ENCODE measurements at places on chromosomes 2 and 18.

- no peak for DNase-seq
Observed at GRCh38 chr18:28153485-28154065, 23.4 kb downstream of the CDH2 start.

GRCh38 chr18:74281980-74282754, 9.6 kb downstream of the CYB5A start:
- no peak for DNase-seq

- DNase-seq, result no peak
Observed at GRCh38 chr2:173511942-173512341, 157.3 kb downstream of the CDCA7 start.

DNA sequence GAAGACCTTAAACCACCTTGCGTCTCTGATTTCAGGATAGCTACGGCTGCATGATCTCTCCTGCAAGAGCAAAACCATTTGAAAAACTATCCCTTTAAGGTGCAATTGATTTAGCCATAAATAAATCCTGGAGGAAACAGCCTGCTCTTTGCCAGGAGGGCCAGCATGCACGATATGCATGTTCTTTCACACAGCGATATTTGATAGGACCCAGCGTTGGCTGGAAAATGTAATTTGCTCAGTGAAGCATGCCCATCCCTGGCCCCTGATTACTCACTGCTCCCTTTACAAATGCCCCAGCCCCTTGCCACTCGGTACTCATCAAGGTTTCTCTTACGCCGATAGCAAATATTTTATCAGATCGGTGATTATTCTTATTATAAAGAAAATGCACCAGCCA, 315.4 kb downstream of the CDH2 start:
- DNase-seq, result no peak

- no peak for DNase-seq
Observed at GRCh38 chr18:28485210-28485801, 308.4 kb upstream of the CDH2 start.

- no peak for DNase-seq
Observed at GRCh38 chr18:73258375-73259087, 390.7 kb upstream of the NETO1 start.

GRCh38 chr2:74863802-74864248, 29.9 kb downstream of the HK2 start:
- no peak for DNase-seq

DNA sequence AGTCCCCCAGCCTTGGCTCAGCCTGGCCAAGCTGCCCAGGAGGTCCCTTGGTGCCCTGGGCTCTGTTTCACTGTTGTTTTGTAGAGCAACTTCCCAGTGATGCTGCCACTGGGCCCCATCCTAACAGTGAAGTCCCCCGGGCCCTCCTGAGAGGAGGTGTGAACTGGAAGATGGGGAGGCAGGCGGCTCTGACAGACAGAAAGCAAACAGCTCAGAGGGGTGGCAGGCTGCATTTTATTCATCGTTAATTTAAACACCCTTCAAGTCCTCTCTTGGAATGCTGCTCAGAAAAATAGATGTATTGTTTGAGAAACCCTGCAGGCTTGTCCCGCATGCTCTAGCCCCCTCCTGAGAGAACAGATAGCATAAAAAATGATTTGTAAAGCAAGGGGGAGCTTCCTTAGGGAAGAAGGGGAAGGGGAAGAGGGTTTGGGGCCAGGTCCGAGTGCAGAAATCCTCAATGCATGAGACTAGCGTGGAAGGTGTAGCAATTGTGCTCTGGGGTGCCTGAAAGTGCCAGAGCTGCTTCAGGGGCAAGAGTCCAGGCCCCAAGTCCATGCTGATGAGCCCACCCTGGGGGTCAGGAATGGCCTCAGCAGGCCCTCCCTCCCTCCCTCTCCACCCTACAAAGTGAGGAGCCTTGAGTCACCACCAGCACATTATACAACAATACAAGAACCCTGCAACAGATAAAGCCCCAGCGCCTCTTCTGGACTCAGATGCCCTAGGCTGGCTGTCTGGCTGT, 113.6 kb downstream of the MSH2 start:
- DNase-seq, result no peak

DNA sequence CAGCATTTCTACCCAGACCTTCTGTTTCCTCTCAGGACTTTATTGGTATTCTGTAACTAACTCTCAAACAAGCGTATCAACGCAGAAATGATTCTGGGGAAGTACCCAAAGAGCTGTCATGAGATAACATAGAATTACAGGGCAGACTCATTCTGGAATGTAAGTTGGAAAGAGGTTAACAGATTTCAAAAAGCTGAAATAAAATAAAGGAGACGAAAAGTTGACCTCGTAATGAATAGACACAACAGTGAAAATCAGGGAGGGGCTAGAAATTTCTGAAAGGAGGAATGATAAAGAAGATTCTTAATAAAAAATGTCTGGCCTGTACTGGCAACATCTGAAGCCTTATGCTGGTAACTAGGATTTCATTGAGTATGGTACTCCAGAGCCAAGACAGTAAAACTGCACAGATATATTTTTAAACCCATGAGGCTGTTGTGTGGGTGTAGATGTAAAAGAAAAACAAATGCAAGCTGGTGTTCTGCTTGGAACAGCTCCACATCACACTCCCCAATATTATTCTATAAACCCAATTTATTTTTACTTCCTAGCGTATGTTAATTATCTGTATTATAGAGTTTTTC, 23.9 kb downstream of the RBMS1 start:
- DNase-seq, result no peak

- no peak for DNase-seq
Observed at GRCh38 chr2:149562324-149562723, 25.3 kb downstream of the MMADHC start.

DNA sequence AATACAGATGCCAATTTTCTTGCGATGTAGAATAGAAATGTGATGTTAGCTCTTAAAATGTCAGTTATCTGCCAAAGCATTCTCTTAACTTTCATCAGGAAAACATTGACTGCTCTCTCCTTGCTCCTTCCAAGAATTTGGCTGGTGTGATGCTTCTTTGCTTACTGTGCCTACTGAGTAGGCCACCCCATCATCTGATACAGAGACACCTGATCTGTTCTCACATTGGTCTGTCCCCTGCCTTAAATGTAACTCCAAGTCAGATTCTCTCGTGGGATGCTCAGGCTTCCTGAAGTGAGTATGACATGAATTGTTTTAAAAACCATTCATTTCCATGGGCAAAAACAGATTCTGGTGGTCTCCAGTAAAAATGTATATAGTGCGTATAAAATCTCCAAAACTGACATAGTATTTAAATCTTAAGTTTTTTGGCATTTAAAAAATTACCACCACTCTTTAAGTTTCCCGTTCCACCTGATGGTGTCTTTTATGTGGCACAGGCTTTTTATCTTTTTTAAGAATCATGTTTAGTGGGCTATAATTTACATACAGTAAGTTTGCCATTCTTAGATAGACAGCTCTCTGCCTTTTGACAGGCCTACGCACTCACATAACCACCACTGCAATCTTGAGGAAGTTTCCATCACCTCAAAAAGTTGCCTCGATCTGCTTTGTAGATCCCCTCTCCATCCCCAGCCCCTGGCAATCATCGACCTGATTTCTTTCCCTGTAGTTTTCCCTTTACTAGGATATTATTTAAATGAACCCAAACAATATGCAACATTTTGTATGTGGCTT, 36.6 kb downstream of the UBE2F start:
- DNase-seq, result no peak

DNA sequence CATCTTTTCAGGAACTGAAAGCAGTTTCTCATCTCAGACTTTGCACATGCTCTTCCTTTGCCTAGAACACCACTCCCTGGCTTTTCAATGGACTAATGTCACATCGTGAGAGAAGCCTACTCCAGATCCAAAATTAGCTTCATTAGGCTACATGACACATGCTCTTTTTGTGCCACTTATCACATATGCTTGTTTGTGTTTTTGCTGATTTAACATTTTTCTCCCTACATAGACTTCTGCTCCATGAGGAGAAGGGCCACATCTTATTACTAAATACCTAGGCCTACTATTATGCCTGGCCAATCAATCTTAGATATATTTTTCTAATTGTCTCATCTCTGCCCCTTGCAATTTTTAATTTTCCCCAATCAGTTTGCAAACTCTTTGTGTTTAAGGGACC, 186.4 kb upstream of the LHCGR start:
- no peak for DNase-seq

GRCh38 chr2:173393186-173393585, 38.5 kb downstream of the CDCA7 start:
- DNase-seq, result no peak

GRCh38 chr18:43931439-43931838, 654.1 kb upstream of the SYT4 start:
- no peak for DNase-seq

- DNase-seq, result no peak
Observed at GRCh38 chr2:109129356-109129920, 433 bp downstream of the SH3RF3 start.

- no peak for DNase-seq
Observed at GRCh38 chr2:234469251-234469845, 27.5 kb downstream of the ARL4C start.

DNA sequence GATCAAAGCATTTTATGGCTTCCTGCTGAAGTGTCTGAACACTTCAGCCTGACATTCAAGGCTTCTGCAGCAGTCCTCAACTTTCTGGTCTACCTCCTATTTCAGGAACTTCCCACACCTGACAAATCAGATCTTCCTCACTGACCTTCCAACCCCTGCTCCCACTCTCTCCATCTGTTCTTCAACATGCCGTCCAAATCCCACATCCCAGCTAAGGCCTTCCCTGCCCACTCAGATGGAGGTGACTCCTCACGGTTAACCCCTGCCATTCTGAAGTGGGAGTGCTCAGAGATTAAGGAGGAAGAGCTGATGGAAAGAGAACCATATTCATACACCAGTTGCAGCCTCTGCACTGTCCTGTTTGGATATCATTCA, 104.8 kb downstream of the POLR1A start:
- DNase-seq, result no peak

GRCh38 chr18:56638232-56639103, at the start of gene TXNL1:
TXNL1 (minus strand) TSS chr18:56638592; CDS start chr18:56638440, 152 bp downstream.
- DNase-seq, result peak; percentile 100

- DNase-seq, result peak; percentile 83
Observed at GRCh38 chr18:58069099-58069498, 25.1 kb downstream of the NEDD4L start.

GRCh38 chr18:74353169-74353775, 37.6 kb downstream of the C18orf63 start:
- peak; percentile 72 for DNase-seq

DNA sequence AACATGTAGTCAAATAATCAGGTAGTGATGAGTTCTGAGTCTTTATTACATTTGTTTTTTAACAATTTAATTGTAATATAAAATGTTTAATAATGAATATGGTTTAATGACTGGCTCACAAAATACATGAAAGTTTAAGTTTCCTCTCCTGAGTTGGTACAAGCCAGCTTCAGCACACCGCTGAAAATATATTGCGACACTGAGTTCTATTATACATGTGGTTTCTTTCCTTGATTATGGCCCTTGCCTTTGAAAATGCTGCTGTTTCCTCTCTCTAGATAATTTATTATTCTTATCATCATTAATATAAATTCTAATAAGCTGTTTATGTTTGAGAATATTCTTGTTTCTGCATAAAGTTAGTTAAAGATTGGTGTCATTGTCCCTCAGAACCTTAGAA, 249.3 kb downstream of the PARD3B start:
- no peak for DNase-seq

DNA sequence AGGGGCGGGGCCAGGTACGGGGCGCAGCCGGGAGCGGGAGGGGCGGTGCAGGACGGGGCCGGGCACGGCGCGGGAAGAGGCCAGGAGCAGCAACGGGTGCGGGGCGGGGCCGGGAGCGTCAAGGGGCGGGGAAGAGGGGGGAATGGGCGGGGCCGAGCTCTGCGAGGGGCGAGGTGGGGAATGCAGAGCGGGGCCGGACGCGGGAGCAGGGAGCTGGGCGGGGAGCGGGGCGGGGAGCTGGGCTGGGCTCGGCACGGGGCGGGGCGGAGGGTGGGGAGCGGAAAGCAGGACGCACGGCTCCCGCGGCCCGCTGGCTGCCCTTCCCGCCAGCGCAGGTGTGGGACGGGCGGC, at the start of gene IMPA2:
TSS of gene IMPA2 (plus strand) at position 316 of the 351 bp plus-strand sequence. CDS start 163 bp downstream, outside the sequence.
- DNase-seq, result no peak

DNA sequence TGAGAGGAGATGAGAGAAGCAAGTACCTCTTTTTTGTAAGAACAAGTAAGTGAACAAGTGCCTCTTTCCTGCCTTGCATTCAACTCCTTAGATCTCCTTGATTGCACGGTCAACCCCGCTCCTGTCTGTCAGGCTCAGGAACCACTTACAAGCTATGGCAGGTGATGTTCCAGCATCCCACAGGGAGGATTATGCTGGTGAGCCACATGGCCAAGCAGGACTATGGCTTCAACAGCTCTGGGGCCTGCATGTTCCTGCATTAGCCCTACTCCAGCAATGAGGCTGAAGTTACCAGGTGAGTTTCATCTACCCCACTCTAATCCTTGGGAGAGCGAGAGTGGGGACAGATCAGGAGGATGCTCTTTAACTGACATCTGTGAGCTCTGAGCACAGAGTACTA, 29.5 kb downstream of the TTC32 start:
- no peak for DNase-seq

DNA sequence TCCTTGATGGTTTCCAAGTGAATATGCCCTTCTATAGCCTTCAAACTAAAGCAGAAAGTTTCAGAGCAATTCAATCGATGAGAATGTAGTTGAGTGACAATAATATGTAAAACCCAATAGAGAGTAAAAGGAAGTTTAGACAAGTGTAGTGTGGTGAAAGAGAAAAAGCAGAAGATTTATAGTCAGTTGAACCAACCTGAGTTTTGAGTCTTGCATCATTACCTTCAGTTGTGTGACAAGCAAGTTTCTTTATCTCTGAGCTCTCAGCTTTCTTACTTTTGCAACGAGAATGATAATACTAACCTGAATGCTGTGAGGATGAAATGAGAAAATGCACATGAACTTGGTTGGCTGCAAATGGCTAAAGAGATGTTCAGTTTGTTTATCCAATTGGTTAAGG, 40.6 kb upstream of the TMEM247 start:
- peak; percentile 56 for DNase-seq

GRCh38 chr2:8872821-8873432, 35.5 kb upstream of the KIDINS220 start:
- peak; percentile 85 for DNase-seq

- no peak for DNase-seq
Observed at GRCh38 chr2:214902286-214902685, 92.8 kb upstream of the BARD1 start.

DNA sequence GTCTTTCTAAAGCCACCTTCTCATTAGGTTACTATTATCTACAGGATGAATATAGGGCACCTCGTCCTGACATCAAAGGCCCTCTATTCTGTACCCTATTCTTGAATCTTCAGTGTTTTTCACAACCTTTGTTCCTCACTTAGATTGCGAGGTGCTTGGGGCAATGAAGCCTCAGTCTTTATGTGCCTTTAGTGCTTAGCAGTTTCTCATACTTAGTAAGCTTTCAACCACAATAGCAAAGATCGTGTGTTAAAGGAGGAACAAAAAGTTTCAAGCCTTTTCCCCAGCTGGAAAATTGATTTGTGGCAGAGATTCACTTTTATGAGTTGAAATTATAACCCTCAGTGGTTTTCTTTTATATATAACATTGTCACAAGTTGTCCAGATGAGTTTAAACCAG, 226.9 kb downstream of the MYO3B start:
- DNase-seq, result no peak
